Activated B cell treated with CpG ODN at 0.5 μM for 24 hours (primary cell): ENCODE measurements at places on chromosomes 4 and X. TPM values are rescaled to one million over a fixed set of nuclear protein-coding genes. Genes with fewer than 3 reads are reported as not detected.

DNA sequence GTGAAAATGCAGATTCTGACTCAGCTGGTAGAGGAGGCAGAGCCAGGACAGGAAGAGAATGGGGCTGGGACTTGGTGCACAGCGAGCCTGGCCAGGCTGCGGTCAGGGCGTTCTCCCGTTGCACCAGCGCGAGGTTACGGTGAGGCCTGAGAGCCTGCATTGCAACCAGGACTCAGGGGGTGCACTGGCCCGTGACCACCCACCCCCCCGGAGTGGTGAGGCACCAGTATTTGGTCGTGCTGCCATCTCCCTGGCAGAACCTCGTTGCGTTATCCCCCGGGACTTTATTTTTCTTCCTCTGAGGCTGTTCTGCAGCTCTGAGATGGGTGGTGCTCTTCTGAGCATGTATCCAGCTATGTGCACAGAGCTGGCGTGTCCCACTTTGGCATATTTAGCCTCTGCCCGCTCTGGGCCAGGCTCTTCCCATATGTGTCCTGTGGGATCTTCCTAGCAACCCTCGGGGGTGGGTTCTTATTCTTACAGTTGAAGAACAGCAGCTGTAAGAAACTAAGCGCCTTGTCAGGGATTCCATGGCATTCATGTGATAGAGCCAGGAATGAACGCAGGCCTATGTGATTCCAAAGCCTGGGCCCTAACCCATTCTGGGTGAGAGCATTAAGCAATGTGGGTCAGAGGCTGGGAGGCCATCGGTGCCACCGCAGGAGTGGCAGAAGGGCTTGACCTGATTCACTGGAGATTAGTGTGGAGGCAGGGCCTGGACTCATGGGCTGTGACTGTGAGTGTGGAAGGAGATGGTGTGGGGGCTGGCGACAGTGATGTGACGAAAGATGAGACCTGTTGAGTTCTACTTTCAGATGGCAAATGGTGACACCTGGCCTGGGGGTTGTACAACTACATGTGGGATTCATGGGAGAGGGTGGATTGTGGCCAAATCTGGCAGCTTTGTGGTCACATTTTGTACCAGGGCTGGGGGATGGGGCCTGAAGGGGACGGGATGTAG is 3.1 kb downstream of the TADA2B start:
- H3K4me3 ChIP-seq: peak overlapping the region; percentile 87
- no peak for DNase-seq
- H3K4me1 ChIP-seq: peaks cover 68% of the 10 kb centered on the region
- H3K27me3 ChIP-seq: no peaks in the 10 kb centered on the region
- H3K36me3 ChIP-seq: peaks cover 17% of the 10 kb centered on the region

Gene RBBP7
- 97.9 and 103 TPM in 2 replicates for total RNA-seq

Gene GRK4
- total RNA-seq: 1.4 and 2.1 TPM in 2 replicates

Gene FGB
- total RNA-seq: not detected in 2 replicates

Gene MAGEA12
- total RNA-seq: not detected in 2 replicates

Gene PPP1R2C
- not detected in 2 replicates for total RNA-seq

- no peaks in the 10 kb centered on the region for H3K4me1 ChIP-seq
- no peaks in the 10 kb centered on the region for H3K36me3 ChIP-seq
- H3K27ac ChIP-seq: no peak overlapping the region
- no peak for DNase-seq
- H3K27me3 ChIP-seq: no peaks in the 10 kb centered on the region
These were observed 261.5 kb upstream of the ADGRL3 start for GRCh38 chr4:60938621-60939020.

Gene GAGE12F
- not detected in 2 replicates for total RNA-seq

DNA sequence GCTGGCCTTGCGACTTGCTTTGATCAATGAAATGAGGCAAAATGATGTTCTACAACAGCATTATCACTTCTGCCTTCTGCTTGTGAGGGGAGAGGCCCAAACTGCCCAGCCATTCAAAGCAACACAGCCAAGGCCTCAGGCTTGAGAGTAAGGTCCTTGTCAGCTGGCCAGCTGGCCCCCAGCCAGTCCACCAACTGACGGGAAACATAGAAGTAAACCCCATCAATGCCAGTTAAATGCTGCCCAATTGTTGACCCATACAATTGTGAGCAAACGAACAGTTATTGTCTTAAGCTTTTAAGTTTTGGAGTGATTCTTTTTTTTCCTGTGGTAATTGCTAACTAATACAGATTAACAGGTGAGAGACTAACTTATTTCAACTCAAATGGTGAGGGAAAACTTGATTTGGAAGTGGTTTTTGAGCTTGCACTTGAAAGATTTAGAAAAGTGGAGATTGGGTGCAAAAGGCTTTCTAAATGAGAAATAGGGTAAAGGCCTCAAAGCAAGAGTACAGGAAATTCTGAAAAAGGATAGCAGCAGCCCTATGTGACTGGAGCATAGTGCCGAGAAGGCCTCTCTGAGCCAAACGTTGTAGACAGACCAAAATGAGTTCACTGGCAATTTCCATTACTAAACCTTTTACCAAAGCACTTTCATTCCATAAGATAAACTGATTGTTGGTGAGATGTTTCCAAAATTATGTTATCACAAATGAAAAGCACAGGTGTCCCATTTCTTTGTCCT is 66.9 kb downstream of the ARHGEF38 start:
- H3K4me1 ChIP-seq: no peaks in the 10 kb centered on the region
- H3K36me3 ChIP-seq: no peaks in the 10 kb centered on the region
- H3K4me3 ChIP-seq: no peak overlapping the region

- H3K4me3 ChIP-seq: no peak overlapping the region
- DNase-seq: no peak
- no peak overlapping the region for H3K27ac ChIP-seq
- H3K4me1 ChIP-seq: peaks cover 21% of the 10 kb centered on the region
- H3K27me3 ChIP-seq: no peaks in the 10 kb centered on the region
- H3K36me3 ChIP-seq: no peaks in the 10 kb centered on the region
These were observed 54.1 kb downstream of the TLR10 start for GRCh38 chr4:38728631-38729141.

- no peak overlapping the region for H3K27ac ChIP-seq
- H3K4me1 ChIP-seq: no peaks in the 10 kb centered on the region
- no peak for DNase-seq
- no peaks in the 10 kb centered on the region for H3K36me3 ChIP-seq
- H3K27me3 ChIP-seq: no peaks in the 10 kb centered on the region
- no peak overlapping the region for H3K4me3 ChIP-seq
These were observed 77.7 kb upstream of the C4orf50 start for GRCh38 chr4:6095897-6096296.

Gene GIMD1
- not detected in 2 replicates for total RNA-seq

GRCh38 chr4:100147684-100148083 is 42.6 kb downstream of the DDIT4L start:
- H3K4me1 ChIP-seq: no peaks in the 10 kb centered on the region
- no peaks in the 10 kb centered on the region for H3K36me3 ChIP-seq
- H3K4me3 ChIP-seq: no peak overlapping the region
- no peaks in the 10 kb centered on the region for H3K27me3 ChIP-seq

GRCh38 chr4:54440394-54441136 is 211.5 kb downstream of the PDGFRA start:
- H3K36me3 ChIP-seq: no peaks in the 10 kb centered on the region
- DNase-seq: no peak
- H3K4me1 ChIP-seq: no peaks in the 10 kb centered on the region
- H3K27me3 ChIP-seq: peaks cover 7% of the 10 kb centered on the region

Gene SERPINA7
- total RNA-seq: not detected in 2 replicates

DNA sequence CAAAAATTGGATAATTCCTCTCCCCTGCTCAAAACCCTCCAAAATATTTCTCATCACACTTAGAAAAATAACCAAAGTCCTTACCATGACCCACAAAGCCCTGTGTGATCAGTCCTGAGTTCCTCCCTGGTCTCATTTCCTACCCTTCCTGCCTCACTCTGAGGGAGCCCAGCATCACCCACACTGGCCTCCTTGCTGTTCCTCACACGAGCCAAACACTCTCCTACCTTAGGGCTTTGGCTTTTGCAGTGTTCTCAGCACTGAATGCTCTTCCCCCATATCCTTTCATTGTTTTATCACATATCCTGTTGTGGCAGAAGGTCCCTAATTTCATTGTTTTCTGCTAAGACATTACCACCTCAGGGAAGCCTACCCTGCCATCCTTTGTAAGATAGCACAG is 12.2 kb downstream of the MGAT4D start:
- H3K27ac ChIP-seq: no peak overlapping the region
- no peak overlapping the region for H3K4me3 ChIP-seq
- no peaks in the 10 kb centered on the region for H3K4me1 ChIP-seq
- DNase-seq: no peak
- H3K27me3 ChIP-seq: peaks cover 9% of the 10 kb centered on the region
- H3K36me3 ChIP-seq: no peaks in the 10 kb centered on the region

DNA sequence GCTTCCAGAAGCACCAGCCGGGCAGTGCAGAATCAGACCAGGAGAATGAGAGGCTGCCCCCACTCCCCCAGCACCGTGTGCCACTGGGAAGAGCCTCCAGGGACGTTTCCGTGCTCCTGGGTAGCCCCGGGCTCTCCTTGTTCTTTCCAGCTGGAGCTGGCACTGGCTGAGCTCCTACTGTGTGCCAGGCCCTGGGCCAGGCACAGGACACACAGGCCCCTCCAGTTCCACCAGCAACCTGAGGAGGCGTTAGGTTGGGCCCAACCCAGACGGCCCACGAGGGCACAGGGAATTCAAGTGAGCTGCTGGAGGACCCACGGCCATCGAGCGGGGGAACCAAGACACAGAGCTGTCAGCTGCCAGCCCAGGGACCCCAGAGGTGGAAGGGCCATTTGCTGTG is 15.9 kb upstream of the ADRA2C start:
- peaks cover 25% of the 10 kb centered on the region for H3K27me3 ChIP-seq
- H3K27ac ChIP-seq: no peak overlapping the region
- no peak for DNase-seq
- H3K4me1 ChIP-seq: no peaks in the 10 kb centered on the region

Gene NXF3
- total RNA-seq: not detected in 2 replicates

GRCh38 chr4:38192516-38192915 is 232.3 kb downstream of the PTTG2 start:
- no peaks in the 10 kb centered on the region for H3K36me3 ChIP-seq
- DNase-seq: no peak
- no peak overlapping the region for H3K27ac ChIP-seq
- H3K27me3 ChIP-seq: peaks cover 10% of the 10 kb centered on the region
- H3K4me3 ChIP-seq: no peak overlapping the region
- no peaks in the 10 kb centered on the region for H3K4me1 ChIP-seq

Gene TSPAN6
- total RNA-seq: 0.07 and 0.12 TPM in 2 replicates

Gene ADGRG2
- not detected in 2 replicates for total RNA-seq
